GM13977 (cell line): ENCODE measurements at places on chromosomes 1 and 21.

DNA sequence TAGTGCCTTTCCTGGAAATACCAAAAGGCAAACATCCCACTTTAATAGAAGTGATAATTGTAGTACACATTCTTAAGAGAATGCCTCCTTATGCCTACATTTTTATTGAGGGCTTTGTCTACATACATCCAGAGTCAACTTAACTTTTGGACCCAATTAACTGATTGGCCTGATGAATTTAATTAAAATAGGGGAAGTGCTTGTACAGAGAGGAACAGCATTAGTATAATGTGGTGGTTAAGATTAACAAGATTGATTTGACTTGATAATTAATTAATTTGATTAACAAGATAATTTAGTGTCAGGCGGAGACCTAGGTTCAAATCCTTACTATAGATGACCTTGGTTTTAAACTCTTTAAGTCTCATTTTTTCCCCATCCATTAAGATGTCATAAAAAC lies 111.4 kb downstream of the NFIA start:
- DNase-seq = no peak

- DNase-seq = no peak
These were observed 127.3 kb downstream of the TBX19 start for GRCh38 chr1:168407832-168408538.

DNA sequence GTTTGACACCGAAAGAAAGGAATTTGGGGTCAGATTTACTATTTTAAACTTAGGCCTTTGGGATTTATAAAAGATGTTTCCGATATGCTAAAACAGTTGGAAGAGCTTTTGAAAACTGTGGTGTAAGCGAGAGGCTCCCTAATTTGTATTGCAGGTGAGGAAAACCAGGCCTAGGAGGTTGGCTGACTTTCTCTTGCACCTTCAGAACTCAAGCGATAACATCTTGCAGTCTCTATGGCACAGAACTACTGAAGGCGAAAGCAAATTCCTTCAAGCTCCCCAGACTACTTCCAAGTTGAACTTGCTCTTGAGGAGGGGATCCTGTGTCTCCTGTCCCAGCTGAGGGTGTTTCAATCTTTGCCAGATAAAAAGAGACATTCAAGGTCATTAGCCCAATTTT lies 685.7 kb downstream of the ADGRL2 start:
- DNase-seq = no peak

GRCh38 chr21:29961291-29962027 lies 21.7 kb upstream of the GRIK1 start:
- DNase-seq = no peak

DNA sequence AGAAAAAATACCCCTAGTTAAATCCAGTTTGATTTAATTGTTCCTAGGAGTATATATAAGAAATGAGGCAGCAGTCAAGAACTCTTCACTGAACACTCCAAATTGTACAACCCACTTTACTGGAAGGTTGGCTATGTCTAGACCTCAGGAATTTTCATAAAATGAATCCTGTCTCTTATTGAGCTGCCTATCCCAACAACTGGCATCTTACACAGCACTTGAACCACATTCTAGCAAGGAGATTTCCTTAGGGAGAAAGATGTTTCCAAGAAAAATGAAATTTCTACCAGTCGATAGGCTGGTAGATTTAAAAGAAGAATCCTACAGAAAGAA lies 16.3 kb downstream of the RNF19B start:
- DNase-seq = no peak

DNA sequence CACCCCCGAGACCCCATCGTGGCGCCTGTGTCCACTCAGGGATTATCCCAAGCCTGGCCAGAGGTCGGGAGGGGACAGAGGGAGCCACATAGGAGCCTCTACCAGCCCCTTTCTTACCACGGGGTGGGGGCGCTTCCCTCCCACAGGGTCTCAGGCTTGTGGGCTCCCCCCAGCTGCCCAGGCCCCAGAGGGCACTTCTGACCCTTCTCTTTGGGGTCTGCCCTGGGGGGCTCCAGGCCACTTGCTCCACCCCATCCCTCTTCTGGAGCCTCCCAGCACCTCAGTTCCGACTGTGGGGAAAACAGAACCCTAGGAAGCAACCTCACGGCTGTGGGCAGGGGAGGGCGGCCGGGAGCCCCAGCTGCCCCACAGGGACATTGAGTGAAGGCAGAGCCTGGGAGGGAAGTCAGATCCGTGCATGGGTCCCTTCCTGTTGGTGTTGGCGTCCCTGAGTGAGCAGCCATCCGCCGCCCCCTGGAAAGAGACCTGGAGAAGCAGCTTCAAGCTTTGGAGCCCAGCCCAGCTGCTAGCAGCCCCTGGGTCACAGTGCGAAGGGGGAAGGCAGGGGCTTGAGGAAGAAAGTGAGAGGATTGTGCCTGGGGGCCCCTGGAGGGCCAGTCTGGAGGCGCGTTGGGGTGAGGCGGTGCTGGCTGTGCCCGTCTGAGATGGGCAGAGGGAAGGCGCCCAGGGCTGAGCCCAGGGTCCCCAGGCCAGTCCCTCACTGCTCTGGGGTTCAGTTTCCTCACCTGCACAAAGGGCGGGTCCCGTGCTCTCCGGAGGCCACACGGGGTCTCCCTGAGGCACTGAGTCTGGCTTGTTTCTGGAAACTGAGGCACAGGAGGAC lies 22.1 kb downstream of the RRP1 start:
- DNase-seq = no peak

DNA sequence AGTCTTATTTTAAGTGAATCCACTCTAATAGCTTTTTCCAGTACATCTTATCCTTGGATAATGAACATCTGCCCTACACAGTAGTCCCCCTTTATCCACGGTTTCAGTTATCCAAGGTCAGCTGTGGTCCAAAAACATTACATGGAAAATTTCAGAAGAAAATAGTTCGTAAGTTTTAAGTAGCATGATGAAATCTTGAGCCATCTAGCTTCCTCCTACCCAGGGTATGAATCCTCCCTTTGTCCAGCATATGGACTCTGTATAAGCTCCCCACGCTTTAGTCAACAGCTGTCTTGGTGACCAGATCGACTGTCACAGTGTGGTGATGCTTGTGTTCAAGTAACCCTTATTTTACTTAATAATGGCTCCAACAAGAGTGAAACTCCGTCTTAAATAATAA lies 2.6 kb downstream of the GLRX2 start:
- DNase-seq = no peak

GRCh38 chr1:192632641-192633532 lies 3.1 kb upstream of the RGS13 start:
- no peak for DNase-seq

DNA sequence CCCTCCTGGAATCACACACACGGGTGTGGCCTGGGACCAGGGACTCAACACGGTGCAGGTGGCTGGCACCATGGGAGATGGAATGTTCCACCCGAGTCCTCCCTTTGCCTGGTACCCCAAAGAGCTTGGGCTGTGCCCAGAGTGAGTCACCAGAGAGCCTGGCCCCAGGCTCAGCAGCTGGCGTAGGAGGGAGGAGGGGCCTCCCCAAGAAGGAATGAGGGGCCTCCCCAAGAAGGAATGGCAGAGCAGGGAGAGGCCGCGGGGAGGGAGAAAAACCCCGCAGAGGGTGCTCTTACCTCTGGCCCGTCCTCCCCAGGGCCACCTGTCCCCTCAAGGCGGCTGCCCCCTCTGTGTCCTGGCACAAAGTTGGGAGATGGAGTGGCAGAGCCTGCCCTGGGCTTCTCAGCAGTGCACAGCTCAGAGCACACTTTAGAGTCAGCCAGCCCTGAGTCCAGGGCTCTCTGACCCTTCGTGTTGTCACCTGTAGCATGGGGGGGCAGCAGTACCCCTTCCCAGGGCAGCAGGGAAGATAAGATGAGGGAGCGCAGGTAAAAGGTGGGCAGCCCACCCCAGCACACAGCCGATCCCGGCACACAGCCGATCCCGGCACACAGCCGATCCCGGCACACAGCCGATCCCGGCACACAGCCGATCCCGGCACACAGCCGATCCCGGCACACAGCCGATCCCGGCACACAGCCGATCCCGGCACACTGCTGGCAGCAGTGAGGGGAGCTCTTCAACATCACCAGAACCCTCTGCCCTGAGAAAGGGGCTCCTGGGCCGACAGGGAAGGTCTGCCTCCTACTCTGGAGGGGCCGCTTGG lies 20.2 kb upstream of the KCNAB2 start:
- no peak for DNase-seq

DNA sequence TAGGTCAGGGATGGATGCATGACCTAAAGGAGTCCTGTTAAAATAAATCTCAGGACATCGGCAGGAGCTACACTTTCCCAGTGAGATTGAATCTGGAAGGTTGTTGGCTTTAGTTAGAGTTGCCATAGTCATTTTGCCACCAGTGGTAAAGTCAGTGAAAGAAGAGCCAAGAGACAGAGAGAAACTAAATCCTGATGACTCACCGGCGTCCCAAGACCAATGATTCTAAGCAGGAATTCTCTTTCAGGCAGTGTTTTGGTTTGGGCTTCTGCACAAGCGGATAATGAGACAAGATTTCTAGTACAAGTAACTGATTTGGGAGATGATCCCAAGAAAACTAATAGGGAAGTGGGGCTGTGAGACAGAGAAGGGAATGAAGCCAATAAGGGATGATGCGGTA lies 88.8 kb upstream of the ETS2 start:
- no peak for DNase-seq

DNA sequence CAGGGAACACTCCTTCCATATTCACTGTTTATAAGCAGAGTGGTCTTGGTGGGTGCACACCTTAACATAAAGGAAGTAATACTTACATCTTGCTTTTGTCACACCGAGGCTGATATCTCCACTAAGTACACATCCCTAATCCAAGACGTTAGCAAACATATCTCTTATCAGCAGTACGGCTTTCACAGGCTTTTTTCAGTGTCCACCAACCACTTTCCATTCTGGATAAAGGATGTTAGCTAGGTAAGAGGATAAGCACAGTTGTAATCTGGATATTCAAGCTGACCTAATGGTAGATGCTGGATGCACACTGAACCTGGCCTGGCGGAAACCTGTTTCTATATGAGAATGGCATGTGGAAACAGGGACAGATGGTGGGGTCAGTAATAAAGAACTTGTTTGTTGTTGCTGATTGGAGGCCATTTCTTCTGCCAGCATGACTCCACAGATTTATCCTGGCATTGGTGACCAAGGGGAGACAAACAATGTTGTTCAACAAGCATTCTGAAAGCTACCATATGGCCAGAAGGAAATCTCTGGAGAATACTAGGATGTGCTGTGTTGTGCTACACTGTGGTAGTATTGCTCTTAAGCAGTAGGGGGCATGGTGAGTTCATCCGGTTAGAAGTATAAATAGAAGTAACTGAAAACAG lies 416.4 kb downstream of the PTBP2 start:
- peak; percentile 24 for DNase-seq

GRCh38 chr1:56561227-56562019 lies 17.9 kb downstream of the PLPP3 start:
- DNase-seq = no peak

GRCh38 chr1:3683992-3684391 lies 31.7 kb downstream of the TP73 start:
- DNase-seq = no peak

GRCh38 chr1:19635646-19636045 lies 8.5 kb upstream of the NBL1 start:
- DNase-seq = no peak

- DNase-seq = no peak
These were observed 114.4 kb upstream of the GADD45A start for GRCh38 chr1:67570486-67571143.

DNA sequence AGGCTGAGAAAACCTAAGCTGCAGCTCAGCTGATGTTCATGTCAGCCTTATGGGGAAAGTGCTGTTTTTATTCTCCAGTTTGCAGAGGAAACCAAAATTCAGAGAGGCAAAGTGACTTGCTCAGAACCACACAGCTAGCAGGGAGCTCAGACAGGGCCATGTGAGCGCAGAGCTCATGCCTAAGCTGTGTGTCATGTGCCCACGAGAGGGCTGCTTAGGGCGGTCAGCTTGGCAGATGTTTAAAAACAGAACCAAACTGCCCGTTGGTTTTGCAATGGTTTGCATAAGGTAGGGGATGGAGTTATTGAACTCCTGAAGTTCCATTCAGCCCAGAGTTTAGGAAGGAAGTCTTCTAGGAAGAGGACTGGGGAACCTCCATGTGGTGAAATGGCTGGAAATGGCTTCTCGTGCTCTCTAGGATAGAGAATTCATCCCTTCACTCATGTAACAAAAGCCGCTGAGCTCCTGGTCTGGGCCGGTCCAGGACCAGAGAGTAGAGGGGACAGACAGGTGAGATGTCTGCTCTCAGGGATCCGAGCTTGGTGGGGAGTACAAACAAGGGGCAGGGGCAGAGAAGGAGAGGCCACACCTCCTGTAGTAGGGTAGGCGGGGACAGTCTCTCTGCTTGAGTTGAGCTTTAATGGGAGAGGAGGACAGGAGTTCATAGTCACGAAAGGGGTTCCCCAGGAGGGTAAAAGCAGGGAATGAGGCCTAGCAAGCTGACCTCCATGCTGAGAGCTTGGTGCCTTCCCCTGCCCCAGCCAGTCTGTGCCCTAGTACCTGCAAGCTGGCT lies 46.9 kb downstream of the ARHGEF10L start:
- no peak for DNase-seq

DNA sequence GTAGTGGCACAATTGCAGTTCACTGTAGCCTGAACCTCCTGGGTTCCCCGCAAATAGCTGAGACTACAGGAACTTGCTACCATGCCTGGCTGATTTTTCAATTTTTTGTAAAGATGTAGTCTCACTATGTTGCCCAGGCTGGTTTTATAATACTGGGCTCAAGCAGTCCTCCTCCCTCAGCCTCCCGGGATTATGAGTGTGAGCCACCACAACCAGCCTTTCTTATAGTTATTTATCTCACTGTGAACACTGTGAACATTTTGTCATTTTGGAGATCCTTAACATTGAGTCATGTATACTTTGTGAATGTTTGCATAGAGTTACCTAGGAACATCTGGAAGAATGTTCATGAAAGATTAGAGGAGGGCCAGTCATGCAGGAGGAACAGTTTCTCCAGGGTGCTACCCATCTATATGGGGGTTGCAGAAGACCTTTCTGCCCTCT lies 127.1 kb upstream of the CACYBP start:
- no peak for DNase-seq

DNA sequence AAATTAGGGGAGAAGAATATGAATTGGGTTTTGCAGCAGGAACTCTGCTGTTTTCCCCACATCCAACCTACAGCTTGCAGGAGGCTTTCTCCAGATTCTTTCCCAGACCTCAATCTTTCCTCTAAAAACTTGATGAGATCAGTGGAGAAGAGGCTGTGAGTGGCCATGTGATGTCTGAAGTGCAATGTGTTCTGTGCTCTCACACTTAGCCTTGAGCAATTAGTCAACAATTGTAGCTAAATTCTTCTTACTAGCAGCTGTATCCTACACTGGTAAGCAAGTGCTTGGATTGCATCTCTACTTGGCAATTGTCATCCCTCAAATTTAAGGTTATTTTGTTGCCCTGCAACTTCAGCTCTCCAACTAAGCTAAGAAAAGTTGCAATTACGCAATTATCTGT lies 807.3 kb upstream of the RGS18 start:
- DNase-seq = no peak

DNA sequence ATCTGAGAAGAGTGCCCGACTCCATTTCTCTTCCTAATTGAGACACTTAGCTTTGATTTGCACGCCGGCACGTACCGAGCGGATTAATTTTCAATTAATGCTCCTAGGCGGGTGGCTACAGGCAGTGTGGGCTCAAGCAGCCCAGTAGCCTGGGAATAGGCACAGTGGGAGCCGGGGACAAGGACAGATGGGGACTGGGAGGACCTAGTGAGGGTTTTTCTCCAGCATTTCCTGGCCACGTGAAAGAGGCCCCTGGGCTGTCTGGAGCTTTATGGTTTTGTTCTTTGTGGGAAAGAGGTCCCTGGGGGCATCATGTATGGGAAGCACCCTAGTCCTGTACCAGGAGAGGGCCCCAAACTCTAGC lies 78.6 kb upstream of the CSF3R start:
- no peak for DNase-seq

GRCh38 chr1:116777831-116778830 lies 23.9 kb downstream of the CD2 start:
- DNase-seq = no peak
